Activated naive CD4-positive, alpha-beta T cell treated with Interleukin-2 at 50 U/mL for 16 hours (primary cell): ENCODE measurements at places on chromosomes 2 and 18.

DNA sequence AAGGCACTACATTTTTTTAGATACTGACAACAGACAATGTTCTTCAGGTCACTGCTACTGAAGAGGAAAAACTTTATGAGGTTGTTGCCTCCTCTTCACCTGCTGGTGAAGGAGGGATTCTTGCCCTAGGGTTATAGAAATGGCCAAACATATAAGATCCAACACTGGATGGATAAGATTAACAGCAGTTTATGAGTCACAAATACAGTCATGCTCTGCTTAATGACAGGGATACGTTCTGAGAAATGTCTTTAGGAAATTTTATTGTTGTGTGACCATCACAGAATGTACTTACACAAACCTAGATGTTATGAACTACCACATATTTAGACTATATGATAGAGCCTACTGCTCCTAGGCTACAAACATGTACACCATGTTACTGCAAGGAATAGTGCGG, 57.4 kb upstream of the AMMECR1L start:
- DNase-seq: no peak

DNA sequence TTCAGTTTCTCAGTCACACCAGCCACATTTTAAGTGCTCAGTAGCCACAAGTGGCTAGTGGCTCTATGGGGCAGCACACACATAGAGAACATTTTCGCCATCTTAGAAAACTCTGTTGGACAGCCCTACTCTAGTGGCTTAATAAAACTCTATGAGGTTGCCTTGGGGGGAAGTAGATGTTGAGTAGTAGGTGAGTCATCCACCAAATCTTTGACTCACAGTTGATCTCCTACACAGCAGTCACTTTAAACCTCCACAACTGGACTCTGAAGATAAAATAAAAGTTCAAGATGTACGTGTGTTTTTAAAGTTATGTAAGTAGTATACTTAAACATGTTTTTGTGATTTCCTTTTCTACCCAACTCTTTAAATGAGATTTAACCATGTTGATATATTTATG, 379.0 kb downstream of the SETBP1 start:
- DNase-seq: no peak

DNA sequence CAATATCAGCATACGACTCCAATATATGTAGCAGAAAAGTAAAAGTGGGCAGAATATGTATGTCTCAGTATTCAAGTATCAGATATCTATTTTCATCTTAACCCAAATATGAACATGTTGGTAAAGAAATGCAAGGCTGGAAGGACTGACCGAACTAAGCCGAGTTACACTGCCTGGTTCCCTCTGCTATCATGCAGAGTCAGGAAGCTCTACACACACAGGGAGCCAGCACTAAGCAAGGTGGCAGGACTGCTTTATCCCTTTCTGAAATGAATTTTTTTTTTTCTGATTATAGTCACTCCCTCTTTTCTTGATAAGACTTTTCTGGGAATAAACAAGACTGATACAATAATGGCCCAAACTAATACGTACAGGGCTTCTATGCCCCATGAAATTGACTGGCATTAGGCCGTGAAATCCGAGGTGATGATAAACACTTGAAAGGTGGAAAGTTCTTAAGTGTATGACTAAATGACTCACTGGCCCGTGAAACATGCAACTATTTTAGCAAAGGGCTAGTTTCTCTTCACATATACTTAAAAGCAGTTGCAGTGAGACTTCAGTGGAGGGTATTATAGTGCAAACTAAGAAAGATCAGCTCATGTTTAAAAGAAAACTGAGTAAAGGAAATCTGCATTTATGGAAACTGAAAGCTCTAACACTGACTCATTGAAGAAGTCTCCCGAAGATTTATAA, 14.9 kb downstream of the DPP4 start:
- peak; percentile 29 for DNase-seq

DNA sequence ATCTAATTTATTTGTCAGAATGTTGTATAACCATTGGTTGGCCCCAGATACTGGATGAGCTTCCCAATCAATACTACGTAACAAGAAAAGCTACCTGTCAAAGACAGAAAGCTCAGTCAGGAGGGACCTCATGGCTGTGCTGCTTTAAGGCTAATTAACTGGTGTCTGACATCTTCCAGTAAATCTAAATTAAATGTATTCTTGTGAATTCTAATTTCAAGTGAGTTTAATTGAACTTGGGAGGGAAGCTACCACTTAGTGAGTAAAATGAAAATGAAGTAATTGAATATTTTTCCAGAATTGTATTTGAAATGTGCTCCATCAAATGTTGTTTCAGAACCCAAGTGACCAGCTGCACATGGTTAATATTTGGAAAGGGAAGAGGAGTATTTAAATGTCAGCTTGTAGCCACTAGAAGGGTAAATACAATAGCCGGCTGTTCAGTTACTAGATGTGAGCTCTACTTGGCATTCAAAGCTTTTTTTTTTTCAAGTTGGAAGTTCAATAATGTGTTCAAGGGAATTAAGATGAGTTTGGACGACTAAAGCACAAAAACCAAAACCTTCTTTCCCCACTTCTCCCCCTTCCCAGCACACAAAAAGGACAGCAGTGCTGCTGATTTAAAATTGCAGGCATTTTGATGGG, 62.0 kb downstream of the GPR39 start:
- no peak for DNase-seq

GRCh38 chr2:109030870-109031475, 42.0 kb upstream of the EDAR start:
- no peak for DNase-seq

DNA sequence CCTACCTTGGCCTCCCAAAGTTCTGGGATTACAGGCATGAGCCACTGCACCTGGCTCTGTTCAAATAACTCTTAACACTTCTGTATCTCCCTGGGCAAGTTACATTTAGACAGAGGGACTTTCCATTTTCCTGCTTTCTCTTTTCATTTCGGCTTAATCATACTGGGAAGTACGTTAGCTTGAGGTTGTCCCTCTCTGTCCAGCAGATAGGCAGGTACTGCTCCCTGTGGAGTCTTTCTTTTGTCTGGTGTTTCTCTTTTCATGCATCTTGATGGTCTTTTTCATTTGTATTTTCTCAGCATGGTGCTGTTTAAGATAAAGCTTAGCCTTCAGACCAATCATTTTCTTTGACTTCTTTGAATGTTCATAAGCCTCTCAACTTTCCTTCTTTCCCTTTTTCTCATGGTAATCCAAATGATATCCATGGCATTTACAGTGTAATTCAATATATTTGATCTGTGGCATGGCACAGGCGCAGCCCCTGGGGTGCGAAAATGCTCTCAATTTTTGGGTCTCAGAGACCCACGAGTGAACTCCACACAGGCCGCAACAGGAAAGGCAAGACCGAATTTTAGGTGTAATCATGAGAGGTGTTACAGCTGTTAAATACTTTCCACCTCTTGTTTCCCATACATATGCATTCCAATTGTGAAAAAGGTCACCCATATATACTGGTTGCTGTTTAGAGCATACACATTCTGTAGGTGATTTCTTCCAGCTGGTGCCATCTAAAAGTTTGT, 99.9 kb upstream of the MYO3B start:
- DNase-seq: no peak

GRCh38 chr2:227456772-227457171, 15.2 kb upstream of the AGFG1 start:
- DNase-seq: no peak

GRCh38 chr18:63949068-63949737, at the start of gene HMSD:
HMSD (plus strand) TSS chr18:63949301; CDS start chr18:63953456, 4,155 bp downstream.
- peak; percentile 72 for DNase-seq

- no peak for DNase-seq
Observed at GRCh38 chr18:45571195-45571594, 44.1 kb upstream of the SLC14A2 start.

GRCh38 chr2:128506534-128506933, 187.9 kb upstream of the HS6ST1 start:
- DNase-seq: no peak

DNA sequence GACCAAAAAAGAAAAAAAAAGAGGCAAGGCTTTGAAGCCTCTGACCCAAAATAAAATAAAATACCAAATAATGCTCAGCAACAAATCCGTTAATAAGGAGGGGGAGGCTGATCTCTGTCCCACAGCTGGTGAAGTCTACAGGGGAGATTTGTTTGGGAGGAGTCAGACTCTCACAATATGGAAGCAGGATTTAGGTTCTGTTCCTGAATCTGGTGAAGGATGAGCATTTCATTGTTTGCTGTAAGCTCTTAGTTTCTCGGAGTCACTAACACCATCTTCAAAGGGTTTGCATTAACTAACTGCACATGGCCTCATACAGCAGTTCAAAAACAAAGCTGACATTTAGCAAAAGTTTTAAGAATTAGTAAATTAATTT, 339.4 kb upstream of the TNP1 start:
- DNase-seq: no peak

DNA sequence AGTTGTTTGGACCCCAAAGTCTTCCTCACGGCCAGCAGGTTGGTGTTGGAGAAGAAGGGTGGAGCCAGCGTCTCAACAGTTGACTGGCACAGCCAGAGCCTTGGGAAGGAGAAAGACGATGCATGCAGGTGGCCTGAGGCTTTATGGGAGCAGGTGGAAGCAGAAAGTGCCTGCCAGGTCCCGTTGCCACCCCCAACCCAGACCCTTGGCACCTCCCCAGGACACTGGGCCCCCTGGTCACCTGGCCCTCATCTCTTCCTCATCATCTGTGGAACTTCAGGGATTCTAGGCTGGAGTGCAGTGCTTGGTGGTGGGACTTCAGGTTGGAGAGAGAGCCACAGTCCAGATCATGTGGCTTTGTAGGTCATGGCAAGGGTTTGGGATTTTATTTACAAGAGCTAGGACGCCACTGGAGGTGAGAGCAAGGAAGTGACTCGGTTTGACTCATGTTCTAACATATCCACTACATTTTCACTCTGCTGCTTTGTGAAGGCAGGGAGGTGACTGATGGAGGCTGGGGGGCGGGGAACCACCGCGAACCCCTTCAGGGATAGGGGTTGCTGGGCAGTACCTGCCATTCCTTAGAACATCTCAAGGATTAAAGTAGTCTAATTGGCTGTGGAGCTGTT, 62.5 kb upstream of the B3GNT7 start:
- no peak for DNase-seq

DNA sequence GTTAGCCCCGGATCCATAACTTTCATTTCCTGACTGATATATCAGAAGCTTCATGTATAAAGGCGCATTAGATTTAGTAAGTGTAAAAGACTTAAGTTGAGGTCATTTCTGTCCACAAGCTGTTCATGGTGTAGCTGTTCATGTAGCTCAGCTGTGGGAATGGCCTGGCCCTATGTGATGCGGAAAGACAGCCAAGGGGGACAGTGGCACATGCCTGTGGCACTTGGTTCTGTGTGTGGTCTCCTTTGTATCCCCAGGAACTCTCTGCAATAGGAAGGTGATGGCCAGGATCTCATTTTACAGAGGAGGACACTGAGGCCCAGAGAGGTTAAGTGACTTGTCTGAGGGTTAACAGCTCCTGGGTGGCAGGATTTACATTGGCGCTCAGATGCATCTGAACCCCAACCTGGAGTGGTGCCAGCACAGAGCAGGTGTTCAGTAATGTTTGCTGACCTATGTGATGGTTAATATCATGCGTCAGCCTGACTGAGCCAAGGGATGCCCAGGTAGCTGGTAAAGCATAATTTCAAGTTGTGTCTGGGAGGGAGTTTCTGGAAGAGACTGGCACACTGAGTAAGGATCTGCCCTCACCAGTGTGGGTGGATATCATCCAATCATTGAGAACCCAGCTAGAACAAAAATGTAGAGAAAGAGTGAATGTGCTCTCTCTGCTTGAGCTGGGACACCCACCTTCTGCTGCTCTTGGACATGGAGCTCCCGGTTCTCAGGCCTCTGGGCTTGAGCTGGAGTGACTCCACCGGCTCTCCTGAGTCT, 25.4 kb downstream of the HPCAL1 start:
- peak; percentile 19 for DNase-seq

- no peak for DNase-seq
Observed at GRCh38 chr18:37393945-37394609, 171.5 kb downstream of the CELF4 start.

GRCh38 chr2:113237604-113238160, 41.0 kb downstream of the PAX8 start:
- DNase-seq: no peak

- no peak for DNase-seq
Observed at GRCh38 chr2:184611361-184612085, 13.2 kb downstream of the ZNF804A start.

DNA sequence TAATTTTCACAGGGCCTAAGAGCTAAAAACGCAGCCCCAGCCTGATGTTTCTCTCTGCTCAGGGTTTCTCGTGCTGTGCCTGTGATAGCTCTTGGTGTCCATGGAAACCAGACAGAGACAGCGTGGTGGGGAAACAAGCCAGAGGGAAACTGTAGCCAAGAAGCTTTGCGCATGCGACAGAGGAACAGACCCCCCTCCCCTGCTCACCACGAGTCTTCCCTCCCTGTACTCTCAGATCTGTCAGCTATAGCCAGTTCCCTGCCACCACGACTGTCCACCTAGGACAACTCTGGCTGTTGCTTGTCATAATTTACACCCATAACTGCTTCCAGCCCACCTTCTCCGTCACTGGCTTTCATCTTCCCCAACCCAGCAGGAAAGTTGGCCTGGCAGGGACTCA, 13.2 kb upstream of the DNAJC27 start:
- no peak for DNase-seq

- DNase-seq: peak; percentile 37
Observed at GRCh38 chr18:46148810-46149209, 44.6 kb downstream of the HAUS1 start.

DNA sequence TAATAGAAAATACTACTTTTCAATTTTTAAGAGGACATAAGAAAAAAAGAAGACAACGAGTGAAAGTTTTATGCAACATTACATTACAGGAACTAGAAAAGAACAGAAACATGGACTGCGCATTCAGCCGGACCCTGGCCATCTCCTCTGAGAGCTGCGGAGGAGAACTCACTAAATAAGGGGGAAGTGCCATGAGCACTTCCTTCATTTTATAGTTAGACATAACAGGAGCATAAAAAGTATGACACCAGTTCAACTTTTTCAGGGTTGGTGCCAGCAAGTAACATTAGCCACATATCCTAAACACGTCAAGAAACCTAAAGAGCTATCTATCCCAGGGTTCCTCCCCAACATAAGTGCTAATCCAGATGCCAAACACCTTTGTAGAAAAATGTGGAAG, 78.0 kb upstream of the SERTAD2 start:
- no peak for DNase-seq

DNA sequence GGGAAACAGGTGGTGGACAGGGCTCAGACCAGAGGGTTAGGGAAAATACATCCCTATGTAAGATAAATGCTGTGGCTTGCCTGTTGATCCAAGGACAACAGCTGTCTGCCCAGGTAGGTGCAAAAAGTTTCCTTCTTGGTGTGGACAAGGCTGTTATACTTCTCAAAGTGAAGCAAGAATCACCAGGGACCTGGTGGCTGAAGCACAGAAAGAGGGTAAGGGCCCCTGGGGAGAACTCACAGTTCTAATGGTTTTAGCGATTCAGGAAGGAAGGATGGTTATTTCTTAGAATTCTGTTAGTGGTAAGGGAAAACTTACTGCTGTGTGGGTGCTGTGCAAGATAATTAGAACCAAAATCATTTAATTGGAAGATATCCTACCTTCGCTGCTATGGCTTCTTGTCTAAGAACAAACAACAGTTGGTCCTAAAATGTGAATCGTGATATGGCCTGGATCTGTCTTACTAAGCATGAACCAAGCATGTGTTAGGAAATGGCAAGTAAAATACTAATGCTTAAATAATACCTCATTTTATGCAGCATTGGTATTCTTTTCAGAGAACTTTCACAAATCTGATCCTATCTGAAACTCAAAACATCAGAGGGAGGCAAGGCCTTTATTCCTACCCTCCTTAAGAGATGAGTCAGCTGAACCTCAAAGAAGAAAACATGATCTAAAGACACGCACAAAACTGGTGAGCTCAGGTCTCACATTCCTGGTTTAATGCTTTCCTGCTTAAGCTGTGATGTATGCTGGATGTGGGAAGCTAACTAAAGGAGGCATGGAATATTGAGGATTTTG, 159.2 kb upstream of the THUMPD2 start:
- no peak for DNase-seq
